CD4-positive, alpha-beta memory T cell (primary cell): ENCODE measurements at places on chromosomes 16 and 17.

- DNase-seq = no peak
Observed at GRCh38 chr16:14111713-14112538, 40.8 kb downstream of the MRTFB start.

DNA sequence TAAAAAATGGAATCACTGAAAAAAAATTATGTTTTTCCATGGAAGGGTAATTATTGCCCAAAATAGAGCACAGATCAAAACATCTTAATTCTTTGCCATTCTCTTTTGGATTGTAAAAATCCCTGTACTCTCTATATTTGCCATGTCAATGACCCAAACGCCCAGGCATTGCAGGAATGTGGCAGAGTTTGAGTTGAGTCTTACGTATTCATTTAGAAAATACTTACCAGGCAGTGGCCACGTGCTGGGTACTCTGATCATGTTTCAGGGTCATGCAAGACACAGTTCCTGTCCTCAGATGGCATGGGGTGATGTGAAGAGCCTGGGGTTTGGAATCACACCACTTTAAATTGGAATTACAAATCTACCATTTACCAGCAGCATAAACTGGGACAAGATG lies 267.7 kb downstream of the ABCC12 start:
- DNase-seq = no peak

DNA sequence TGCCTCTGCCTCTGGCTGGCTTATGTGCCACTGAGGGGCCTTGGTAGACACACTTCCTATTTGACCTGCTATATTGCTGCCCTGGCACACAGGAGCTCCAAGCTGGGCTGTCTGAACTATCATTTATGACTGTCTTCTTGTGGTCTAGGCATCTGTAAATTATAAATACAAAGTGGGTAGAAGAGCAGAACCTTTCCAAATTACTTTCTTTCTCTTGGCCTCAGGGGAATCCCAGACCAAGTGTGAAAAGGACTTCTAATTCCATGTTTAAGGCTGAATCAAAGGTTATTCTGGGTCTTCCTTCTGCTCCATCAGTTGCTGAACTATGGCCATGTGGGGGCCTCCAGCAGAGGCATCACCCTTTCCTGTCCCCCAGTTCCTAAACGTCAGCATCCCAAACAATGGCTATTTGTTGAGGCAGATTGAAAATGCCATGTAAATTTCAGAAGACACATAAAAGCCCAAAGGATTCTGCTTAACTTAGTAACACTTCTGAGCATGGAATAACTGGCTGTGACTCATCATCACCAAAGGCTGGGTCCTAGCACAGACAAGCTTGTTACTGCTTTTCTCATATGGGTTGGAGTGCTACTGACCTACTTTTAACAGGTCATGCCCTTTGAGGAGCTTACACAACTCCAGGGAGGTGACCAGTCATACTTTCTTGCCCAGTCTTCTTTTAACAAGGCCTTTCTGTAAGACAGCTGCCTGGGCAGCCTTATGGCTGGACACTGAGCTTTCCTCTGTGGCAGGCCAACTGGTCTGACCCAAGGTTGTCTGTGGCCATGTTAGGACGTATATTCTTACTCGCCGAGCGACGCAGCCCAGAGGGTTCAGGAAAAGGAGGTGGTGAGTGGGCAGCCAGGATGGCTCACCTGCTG lies 154.8 kb downstream of the VPS53 start:
- no peak for DNase-seq

- no peak for DNase-seq
Observed at GRCh38 chr16:29862383-29862883, 593 bp downstream of the CDIPT start.

- DNase-seq = no peak
Observed at GRCh38 chr17:12637745-12638651, 27.7 kb upstream of the MYOCD start.

- DNase-seq = no peak
Observed at GRCh38 chr16:21653571-21653970, 1.2 kb upstream of the IGSF6 start.

DNA sequence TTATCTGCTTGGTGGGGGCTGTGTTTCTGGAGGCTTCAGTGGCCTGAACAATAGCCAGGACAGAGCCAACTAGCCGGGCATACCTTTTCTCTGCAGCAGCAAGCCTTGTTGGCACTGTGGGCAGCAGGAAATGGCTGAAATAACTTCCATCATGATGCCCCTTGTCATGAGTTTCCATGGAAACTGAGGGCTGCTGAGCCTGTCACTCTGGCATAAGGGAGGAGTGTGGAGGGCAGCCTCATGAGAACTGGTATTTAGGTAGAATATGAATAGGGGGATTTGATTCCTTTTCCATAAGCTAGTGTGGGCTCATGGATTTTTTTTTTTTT lies 39.4 kb downstream of the PLCG2 start:
- DNase-seq = no peak

DNA sequence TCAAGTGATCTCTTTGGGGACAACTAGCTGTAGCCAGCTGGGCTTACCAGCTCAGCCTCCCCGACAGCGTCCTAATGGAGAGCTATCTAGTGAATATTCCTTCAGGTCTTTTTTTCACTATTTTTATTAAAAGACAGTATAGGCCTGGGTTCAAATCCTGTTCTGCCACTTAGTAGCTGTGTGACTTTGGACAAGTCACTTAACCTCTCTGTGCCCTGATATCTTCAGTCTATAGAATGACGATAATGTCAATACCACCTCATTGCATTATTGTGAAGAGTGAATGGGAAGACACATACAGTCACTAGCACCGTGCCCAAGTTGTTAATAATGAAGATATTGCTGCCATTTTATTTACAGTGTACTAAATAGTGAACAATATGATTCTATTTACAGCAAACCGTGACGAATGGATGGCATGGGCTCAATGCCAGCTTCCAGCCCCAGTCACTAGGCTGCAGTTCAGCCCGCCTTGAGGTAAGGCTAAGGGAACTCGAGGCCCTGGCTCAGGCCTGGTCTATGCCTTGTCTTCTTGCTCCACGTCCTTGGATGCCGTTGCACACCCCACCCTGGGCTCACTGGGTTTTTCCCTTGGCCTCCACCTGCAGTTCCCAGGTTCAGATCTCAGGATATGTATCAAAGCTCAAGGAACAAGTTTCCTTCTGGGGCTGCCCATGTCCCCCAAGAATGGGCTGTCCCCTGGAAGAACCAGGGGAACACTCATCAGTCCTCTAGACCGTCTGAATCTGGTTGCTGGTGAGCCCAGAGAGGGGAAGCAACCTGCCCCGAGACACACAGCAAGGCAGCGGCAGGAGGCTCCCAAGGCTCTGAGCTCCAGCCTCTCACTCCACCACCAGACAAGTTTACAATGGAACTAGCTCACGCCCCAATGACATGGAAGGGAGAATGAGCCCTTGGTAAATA lies 95.4 kb upstream of the TNRC6C start:
- DNase-seq = no peak

DNA sequence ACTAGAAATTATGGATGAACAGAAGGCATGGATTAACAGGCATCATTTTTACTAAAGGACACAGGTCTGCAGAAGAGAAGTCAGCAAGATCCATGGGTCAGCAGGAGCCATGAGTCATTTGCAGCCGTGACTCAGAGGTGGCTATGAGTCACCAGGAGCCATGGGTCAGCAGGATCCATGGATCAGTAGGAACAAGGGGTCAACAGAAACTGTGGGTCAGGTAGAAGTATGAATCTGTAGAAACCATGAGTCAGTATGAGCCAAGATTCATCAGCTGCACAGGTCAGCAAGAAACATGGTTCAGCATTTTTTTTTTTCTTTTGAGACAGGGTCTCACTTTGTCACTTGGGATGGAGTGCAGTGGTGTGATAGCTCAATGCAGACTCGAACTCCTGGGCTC lies 58.2 kb upstream of the HS3ST4 start:
- DNase-seq = no peak

DNA sequence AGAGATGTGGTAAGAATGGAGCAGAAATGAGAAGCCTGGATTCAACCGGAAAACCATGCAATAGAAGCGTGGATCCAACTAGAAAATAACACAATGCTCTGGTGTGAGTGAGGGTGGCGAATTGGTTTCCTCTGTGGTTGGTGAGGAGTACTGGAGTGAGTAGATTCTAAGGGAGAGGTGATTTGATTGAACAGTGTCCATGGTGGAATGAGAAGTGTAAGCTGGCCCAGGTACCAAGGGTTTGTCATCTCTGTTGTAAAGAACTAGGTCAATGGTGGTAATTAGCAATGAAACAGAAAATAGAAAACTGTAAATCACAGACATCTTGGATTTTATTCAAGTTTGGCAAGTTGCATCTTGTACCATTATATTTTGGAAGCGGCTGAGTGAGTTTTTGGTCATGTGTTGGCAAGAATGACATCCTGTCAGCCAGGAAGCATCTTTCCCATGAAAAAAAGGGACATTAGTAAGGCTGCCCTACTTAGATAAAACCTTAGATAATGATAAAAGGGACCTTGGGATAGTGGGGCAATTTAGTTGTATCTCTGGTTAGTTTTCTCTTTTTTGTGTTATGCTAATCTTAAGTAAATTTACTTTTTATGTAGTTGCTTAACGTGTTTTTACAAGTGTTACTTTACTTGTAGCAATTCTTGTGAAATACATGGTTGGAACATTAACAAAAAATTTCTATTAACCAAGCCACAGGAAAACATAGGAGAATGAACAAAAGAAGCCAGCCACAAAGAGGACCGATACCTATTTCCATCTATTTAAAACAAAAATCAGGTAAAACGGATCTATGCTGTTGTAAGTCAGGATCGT lies 20.9 kb downstream of the HSD17B2 start:
- no peak for DNase-seq

DNA sequence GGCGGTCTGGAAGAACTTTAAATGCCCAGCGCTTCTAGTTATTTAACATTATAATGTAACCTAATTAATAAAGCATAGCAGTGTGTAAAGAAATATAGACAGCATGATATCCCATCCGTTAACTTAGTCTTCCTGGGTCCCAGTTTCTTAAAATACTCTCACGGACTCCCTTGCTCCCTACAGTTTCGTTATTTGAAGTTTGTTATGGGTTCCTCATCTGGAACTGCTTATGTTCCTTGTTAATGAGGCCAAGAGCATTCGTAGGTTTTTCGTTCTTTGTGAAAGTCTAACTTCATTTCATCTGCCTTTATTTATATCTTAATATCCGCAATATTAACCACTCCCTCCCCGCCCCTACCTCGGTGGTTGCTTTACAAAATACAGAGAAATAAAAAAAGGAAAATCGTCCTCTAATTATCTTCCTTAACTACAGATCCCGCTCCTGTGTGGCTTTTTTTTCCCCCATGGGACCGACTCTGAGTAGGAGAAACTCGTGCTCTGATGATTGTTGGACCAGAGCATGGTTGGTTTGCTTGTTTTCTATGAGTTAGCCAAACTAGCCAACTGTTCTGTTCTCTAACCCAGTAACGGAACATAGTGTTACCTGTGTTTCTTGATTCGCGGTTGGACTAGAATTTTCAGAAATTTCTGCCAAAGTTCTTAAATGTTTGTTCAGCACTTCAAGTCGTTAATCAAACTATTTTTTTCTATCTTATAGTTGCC lies 863 bp downstream of the ADPRM start:
- no peak for DNase-seq
